Tibial nerve (tissue), 4 donors: ENCODE measurements at places on chromosomes 4 and X. TPM values are rescaled to one million over a fixed set of nuclear protein-coding genes. Genes with fewer than 3 reads are reported as not detected.

GRCh38 chr4:2015008-2015407, 6.2 kb upstream of the NELFA start:
- H3K27ac ChIP-seq = no peak overlapping the region
- H3K4me1 ChIP-seq = no peaks in the 10 kb centered on the region
- H3K27me3 ChIP-seq = no peaks in the 10 kb centered on the region
- no peaks in the 10 kb centered on the region for H3K36me3 ChIP-seq
- no peak for DNase-seq

DNA sequence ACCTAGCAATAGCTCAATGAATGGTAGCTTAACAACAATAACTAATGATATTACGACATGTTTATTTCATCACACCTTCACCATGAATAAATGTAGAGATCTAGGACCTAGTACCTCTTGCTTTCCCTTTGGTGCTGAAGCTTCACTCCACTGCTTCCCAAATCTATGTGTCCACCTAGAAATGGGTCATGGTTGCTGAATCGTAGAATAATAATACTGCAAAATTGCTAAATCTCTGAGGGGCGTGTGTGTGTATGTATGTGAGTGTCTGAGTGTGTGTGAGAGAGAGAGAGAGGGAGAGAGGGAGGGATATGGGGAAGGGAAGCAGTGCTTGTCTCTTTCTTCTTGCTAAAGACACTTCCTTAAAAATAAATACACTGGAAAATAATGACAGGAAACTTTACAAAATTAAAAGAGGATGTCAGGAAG, 109.3 kb upstream of the BMP2K start:
- H3K4me1 ChIP-seq = peaks cover 11% of the 10 kb centered on the region
- H3K27me3 ChIP-seq = no peaks in the 10 kb centered on the region
- no peak overlapping the region for H3K27ac ChIP-seq
- no peak for DNase-seq
- no peak overlapping the region for H3K4me3 ChIP-seq
- no peaks in the 10 kb centered on the region for H3K36me3 ChIP-seq

DNA sequence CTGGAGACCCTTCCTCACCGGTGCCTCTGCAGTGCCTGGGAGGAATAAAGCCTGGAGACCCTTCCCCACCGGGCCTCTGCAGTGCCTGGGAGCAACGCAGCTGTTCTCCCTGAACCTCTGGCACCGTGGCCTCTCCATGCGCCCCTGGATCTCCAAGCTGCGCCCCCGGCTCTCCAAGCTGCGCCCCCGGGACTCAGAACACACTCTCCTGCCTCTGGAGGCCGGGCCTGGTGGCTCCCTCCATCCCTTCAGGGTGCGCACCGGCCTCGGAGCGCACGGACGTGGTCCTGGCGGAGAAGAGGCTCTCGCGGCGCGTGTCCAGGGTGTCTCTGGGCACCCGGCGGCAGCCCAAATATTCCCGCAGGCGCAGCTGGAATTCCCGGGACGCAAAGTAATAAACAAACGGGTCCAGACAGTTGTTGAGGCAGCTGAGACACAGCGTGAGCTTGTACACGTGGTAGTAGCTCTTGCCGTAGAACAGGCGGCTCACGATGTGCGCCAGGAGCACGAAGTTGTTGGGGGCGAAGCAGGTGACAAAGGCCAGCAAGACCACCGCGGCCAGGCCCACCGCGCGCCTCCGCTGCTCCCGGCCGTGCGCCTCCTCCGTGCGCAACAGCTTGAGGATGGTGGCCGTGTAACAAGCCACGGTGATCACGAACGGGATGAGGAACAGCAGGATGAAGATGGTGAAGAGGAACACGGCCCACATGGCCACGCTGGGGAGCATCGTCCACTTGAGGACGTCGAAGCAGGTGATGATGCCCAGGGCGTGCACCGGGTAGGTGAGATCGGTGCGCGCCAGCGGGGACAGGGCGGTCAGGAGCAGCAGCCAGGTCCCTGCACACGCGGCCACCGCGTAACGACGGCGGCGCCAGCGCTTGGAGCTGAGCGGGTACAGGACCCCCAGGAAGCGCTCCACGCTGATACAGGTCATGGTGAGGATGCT, 12.8 kb upstream of the ASMTL start:
- H3K4me1 ChIP-seq = no peaks in the 10 kb centered on the region
- no peak overlapping the region for H3K4me3 ChIP-seq
- H3K27ac ChIP-seq = no peak overlapping the region
- no peak for DNase-seq
- no peaks in the 10 kb centered on the region for H3K36me3 ChIP-seq

DNA sequence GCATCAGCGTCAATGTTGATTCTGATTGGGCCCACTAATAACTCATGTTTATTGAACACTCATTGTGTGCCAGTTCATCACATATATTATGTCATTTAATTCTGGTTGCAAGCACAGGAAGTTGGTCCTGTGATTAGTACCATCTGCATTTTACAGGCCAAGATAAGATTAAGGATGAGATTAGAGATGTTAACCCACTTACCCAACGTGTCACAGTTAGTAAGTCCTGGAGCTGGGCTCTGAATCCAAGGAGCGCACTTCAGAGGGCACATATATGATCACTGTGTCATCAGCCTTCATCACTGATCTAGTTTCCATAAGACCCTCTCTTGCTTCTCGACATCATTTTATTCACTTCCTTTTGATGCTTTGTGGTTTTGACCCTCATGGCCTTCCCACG, 205.3 kb upstream of the ANXA3 start:
- H3K27ac ChIP-seq = no peak overlapping the region
- DNase-seq = no peak
- H3K36me3 ChIP-seq = no peaks in the 10 kb centered on the region
- H3K27me3 ChIP-seq = no peaks in the 10 kb centered on the region
- no peaks in the 10 kb centered on the region for H3K4me1 ChIP-seq

DNA sequence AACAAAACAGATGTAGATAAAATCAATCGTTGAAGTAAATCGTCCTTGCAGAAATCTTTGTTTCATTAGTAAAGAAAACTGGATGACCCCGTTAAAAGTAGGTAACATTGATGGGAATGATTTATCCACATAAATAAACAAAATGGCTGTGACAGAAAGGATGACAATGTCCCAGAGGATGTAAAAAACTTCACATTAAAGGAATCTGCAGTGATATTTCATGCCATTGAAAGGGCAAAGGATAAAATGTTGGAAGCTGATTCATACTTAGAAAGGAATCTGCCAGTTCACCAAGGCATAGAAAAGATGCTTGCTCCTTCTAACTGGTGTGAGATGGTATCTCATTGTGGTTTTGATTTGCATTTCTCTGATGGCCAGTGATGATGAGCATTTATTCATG, 24.2 kb upstream of the EPGN start:
- H3K27me3 ChIP-seq = no peaks in the 10 kb centered on the region
- peaks cover 19% of the 10 kb centered on the region for H3K36me3 ChIP-seq
- H3K27ac ChIP-seq = no peak overlapping the region
- H3K4me1 ChIP-seq = no peaks in the 10 kb centered on the region

DNA sequence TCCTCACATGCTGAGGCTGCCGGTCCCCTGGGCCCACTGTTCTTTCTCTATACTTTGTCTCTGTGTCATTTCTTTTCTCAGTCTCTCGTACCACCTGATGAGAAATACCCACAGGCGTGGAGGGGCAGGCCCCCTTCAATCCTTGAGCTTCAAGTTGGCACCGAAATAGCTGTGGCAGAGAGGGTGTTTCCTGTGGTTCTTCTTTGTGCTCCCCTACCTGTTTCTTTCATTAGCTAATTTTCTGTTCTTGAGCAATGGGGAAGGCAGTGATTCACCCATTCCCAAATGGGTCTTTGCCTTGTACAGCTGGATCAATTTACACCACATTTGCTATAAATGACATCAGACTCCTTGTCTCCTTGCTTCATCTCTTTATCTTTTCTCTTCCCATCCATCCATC, 2.1 kb upstream of the CYSLTR1 start:
- no peak overlapping the region for H3K4me3 ChIP-seq
- peaks cover 1% of the 10 kb centered on the region for H3K4me1 ChIP-seq
- no peaks in the 10 kb centered on the region for H3K27me3 ChIP-seq
- DNase-seq = no peak

- DNase-seq = no peak
- H3K36me3 ChIP-seq = no peaks in the 10 kb centered on the region
- H3K4me1 ChIP-seq = no peaks in the 10 kb centered on the region
- no peaks in the 10 kb centered on the region for H3K27me3 ChIP-seq
- peak overlapping the region; percentile 61 for H3K4me3 ChIP-seq
- H3K27ac ChIP-seq = peak overlapping the region; percentile 84
Measured at GRCh38 chr4:104491481-104492182, 3.1 kb downstream of the CXXC4 start.

GRCh38 chr4:183098019-183098722, 886 bp upstream of the WWC2 start:
- peak; percentile 19 for DNase-seq
- H3K4me3 ChIP-seq = peak overlapping the region; percentile 74
- no peaks in the 10 kb centered on the region for H3K27me3 ChIP-seq
- H3K4me1 ChIP-seq = peaks cover 34% of the 10 kb centered on the region

DNA sequence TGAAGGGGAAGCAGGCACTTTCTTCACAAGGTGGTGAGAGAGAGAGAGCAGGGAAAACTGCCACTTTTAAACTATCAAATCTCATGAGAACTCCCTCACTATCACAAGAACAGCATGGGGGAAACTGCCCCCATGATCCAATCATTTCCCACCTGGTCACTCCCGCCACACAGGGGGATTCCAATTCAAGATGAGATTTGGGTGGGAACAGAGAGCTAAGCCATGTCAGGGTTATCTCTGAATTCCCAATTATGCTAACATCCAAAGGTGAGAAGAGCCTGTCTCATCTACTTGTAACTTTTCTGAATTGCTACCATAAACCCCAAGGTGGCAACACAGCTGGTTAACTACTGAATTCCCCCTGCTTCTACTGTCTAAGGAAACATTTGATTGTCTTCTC, 758.5 kb downstream of the ADGRL3 start:
- no peaks in the 10 kb centered on the region for H3K27me3 ChIP-seq
- H3K4me1 ChIP-seq = no peaks in the 10 kb centered on the region
- no peak overlapping the region for H3K27ac ChIP-seq
- DNase-seq = no peak
- no peak overlapping the region for H3K4me3 ChIP-seq

GRCh38 chr4:47493238-47494123, 8.4 kb downstream of the ATP10D start:
- H3K36me3 ChIP-seq = no peaks in the 10 kb centered on the region
- H3K4me3 ChIP-seq = no peak overlapping the region
- no peak for DNase-seq
- H3K27ac ChIP-seq = no peak overlapping the region
- peaks cover 5% of the 10 kb centered on the region for H3K4me1 ChIP-seq

DNA sequence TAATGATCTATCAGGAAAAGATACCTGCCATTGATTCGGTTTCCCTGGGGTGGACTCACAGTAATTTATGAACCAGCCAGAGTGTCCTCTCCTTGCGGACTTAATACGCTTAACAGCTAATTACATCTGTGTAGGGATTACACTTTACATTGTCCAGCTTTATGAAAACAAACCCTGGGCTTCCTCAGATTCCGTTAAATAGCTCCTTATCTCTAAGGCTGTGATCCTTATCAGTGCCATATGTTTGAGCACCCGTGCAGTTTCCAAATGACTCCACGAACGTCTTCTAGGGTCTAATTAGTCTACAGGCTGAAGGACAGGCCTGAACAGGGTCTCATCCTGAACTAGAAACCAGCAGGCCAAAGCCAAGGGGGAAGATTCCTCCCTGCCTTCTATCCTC, 56.9 kb downstream of the KDR start:
- DNase-seq = no peak
- no peaks in the 10 kb centered on the region for H3K4me1 ChIP-seq
- no peak overlapping the region for H3K27ac ChIP-seq
- no peak overlapping the region for H3K4me3 ChIP-seq

DNA sequence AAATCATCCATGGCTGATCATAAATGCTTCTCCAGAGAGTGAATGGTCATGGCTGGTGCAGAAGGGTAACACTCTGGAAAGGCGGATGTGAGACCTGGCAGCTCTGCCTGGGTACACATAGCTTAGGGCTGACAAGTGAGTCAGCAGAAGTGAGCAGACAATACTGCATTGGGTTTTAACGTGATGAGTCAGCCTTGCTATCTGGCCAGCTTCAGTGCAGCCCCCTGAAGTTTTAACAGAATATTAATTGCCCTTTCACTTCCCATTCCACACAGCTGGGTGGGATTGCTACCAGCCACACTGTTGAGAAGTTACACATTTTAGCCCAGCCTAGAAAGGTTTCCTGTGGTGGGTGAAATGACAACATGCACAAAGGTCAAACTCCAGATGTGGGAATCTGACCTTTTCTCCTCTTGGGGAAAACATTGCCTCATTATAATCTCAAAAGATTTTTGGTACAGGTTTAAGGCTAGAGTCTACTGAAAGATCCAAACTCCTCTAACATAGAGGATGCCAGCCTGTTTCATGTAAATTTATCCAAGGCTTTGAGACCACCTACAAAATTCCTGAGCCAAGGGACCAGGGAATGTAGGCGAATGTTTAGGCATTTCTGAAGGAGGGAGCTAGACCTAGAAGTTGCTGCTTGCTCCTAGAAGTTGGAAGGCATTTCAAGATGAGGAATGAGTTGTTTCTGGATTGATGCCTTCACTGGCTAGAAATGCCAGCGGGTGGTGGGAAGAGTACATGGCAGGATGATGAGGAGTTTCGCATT, 230.3 kb upstream of the PGRMC2 start:
- H3K4me1 ChIP-seq = no peaks in the 10 kb centered on the region
- no peaks in the 10 kb centered on the region for H3K27me3 ChIP-seq
- no peaks in the 10 kb centered on the region for H3K36me3 ChIP-seq
- no peak overlapping the region for H3K4me3 ChIP-seq
- peak overlapping the region; percentile 38 for H3K27ac ChIP-seq
- DNase-seq = peak; percentile 17

- no peaks in the 10 kb centered on the region for H3K27me3 ChIP-seq
- no peak overlapping the region for H3K27ac ChIP-seq
- no peak overlapping the region for H3K4me3 ChIP-seq
Measured at GRCh38 chrX:148929686-148930085, 429.3 kb downstream of the AFF2 start.

Gene FRMD7
- not detected for total RNA-seq

Gene SERPINA7
- not detected for total RNA-seq
